Effector CD4-positive, alpha-beta T cell (primary cell): ENCODE measurements at places on chromosomes 11 and 22.
A peak's percentile ranks its signal among the peaks of the same experiment; 100 is the strongest.

DNA sequence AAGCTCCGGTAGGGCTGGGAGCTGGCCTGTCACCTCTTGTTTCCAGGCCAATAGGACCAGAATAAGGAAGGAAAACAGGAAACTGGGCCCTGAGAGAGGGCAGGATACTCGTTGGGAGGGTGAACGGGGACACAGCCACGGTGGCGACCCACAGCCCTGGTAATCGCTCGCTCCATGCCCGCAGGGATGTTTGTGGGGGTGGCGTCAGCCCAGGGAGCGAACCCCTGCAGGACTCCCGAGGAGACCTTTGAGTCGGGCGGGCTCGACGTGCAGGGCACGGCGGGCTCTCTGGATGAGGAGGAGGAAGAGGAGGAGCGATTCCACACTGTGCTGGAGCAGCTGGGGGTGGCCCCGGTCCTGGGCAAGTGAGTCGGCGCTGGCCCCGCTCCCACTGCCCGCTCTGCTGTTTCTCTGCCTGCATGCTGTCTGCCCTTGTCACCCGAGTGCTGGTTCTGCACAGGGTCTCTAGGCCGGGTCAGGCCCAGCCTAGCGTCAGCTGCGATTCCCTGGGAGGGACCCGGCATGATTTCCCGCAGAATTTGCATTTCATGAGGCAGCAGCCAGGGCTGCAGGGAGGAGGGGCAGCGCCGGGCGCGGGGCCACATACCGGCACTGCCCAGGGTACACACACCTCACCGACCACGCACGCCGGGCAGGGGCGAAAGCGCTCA, 1.6 kb downstream of the CRACR2B start:
- no peak for DNase-seq

DNA sequence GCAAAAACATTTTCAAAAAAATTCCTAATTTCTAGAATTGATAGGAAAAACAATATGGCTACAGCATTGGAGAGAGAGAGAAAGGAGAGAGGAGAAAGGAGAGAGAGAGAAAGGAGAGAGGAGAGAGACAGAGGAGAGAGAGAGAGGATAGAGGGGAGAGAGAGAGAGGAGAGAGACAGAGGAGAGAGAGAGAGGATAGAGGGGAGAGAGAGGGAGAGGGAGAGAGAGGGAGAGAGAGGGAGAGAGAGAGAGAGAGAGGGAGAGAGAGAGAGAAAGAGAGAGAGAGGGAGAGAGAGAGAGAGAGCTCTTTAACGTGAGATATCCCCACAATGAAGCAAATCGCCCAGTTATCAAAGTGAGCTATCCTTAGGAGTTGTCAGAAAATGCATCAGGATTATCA, 737 bp upstream of the TYR start:
- no peak for DNase-seq

DNA sequence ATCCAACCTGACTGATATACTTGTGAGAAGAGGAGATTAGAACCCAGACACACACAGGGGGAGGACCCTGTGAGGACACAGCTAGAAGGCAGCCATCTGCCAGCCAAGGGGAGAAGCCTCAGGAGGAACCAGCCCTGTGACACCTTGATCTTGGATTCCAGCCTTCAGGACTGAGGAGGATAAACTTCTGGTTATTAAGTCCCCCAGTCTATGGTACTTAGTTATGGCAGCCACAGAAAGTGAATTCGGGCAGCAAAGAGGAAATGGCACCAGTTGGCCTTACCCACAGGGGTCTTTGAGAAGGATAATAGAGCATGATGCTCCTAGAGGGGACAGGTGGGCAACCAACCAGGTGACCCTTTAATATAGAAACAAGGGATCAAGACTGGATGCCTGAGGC, 49.4 kb downstream of the ASCL2 start:
- DNase-seq: no peak

- peak; percentile 14 for DNase-seq
Measured at GRCh38 chr22:47213571-47214230, 451.3 kb downstream of the TBC1D22A start.

GRCh38 chr11:66853242-66854229, 3.3 kb upstream of the LRFN4 start:
- no peak for DNase-seq

GRCh38 chr22:39908737-39909136, 7.9 kb downstream of the GRAP2 start:
- peak; percentile 33 for DNase-seq

GRCh38 chr11:1208144-1208393, 14.8 kb upstream of the MUC5B start:
- no peak for DNase-seq

DNA sequence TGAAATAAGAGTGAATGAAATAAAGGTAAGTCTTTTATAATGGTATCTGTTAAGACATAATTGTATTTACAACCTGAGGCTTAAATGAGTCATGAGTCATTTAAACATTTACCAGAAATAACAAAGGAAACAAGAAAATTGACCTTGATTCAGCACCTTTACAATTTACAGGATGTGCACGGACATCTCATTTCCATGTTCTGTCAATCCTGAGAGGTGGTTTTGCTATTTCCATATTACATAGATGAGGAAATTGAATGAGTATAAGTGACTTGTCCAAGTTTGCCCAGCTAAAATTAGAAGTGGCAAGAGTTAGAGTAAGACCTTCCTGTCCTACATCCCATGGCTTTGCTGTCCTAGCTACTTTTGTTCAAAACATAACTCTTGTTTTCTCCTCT, 89.1 kb downstream of the TRIM44 start:
- DNase-seq: no peak
